ENCODE measurements at places on chromosomes 6 and 20.

GRCh38 chr20:58131151-58131550 is 97.3 kb downstream of the ANKRD60 start:
- no peak for DNase-seq

- DNase-seq: no peak
Observed at GRCh38 chr6:128397996-128398395, 122.4 kb downstream of the PTPRK start.

DNA sequence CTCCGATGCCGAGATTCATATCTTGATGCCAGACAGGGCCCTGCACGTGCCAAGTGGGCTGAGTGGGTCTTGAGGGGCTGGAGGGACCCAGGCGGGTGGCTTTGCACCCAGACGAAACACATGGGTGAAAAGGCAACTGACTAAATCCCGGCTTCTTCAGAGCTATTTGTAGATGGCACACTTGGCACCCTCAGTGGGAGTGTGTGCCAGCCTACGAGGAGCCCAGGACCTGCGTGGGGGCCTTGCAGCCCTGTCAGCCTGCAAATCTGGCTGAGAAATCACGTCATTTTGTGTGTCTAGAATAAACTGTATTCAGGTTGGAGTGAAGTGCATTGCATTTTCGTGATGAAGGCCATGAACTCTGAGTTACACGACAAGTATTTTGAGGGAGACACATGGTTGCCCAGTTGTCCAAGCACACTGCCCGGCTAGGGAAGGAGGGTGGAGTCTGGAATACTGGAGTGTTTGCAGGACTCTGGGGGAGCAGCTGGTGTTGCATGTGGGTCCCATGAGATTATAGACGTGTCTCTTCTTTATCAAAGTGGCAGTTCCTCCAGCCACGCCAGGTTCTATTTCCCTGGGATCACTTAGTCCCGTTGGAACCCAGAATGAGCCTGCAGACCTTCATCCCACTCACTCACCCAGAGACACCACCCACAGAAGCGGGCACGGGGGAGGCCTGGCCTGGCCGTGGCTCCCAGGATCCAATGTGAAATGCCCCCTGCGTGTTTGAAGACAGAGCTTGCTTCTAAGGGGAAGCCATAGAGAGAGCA is 60.2 kb downstream of the DLL1 start:
- DNase-seq: no peak

DNA sequence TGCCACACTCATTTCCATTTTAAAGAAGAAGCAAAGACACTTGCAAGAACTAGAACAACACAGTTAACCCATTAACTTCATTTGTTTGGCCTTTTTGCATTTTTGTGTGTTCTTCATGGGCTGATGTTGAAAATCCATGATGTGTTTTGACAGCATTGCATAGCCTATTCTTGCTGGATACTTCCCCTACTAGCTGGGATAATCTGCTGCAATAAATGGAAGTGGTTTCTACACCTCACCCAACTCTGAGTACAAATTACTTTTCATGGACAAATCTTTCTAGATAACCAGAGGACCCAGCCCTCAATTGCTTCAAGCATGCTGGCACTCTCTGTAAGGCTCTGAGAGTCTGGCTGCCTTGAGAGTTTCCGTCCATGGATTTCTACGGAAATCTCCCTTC is 26.5 kb downstream of the CST9L start:
- no peak for DNase-seq

DNA sequence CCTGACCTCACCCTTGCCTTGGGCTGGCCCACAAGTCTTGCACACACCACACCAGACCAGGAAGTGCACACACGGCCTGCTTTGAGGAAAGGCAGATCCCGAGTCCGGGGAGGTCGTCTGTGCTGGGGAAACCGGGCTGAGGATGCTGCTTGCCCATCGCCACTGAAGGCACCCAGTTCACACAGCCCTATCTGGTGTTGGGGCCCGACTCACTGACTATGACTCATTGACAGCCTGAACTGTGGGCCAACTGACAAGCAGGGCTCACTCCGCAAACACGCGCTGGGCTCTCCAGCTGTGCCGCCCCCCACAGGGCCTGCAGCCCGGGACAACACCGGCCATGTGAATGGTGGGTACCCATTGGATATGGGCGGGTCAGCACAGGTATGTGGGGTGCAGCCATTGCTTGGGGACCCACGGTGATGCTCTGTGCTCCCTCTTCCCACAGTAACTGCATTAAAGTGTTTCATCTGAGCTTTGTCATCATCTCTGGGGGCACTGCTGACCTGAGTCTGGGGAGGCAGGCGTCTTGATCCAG is 1.6 kb downstream of the SAMD10 start:
- no peak for DNase-seq

DNA sequence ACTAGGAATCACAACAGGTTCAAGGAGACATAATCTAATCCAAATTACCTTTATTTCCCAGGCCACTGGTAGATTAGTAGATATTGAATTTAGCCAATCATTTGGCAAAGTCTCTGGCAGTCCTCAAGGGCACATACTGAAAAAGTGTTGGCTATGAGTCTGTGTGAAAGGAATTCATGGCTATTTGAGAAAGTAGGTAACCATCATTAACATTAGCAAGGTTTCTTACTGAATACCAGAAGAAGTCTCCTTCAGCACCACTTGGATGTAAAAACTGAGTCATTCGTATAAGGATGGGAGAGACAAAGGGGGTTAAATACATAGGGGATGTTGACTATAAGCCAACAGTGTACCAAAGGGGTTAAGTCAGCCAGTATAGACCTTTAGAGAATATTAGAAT is 36.7 kb downstream of the AGPAT4 start:
- DNase-seq: no peak

DNA sequence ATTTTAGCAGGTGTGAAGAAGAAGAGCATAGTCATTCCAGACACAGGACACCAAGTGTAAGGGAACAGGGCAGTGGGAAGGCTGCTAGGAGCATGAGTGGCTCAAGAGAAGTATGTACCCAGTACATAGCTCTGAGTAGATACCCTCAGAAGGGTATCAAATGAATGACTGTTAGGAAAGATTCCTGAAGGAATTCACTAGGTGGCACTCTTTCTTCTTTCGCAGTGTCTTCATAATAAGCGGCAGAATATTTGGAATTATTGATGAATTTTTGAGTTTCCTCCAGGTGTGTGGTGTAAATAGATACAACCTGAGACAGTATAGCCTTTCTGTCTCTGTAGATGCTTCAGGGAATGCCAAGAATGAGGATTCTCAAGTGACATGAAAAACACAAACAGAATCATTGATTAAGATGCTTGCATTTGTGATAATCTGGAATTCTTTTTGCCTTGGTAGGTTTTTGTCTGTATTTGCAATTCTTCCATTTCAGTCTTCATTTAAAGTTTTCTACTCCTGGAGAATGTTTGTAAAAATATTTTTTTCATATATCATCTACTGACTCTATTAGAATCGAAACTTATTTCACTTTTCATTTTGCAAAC is 264.3 kb upstream of the RIMS1 start:
- DNase-seq: no peak

DNA sequence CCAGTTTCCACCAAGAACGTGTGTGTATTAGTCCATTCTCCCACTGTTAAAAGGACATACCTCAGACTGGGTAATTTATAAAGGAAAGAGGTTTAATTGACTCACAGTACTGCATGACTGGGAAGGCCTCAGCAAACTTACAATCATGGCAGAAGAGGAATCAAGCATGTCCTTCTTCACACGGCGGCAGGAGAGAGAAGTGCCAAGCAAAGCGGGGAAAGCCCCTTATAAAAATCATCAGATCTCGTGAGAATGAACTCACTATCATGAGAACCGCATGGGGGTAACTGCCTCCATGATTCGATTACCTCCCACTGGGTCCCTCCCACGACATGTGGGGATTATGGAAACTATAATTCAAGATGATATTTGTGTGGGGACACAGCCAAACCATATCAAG is 13.1 kb downstream of the C20orf203 start:
- DNase-seq: no peak

GRCh38 chr6:149305372-149305771 is 12.1 kb upstream of the TAB2 start:
- no peak for DNase-seq

DNA sequence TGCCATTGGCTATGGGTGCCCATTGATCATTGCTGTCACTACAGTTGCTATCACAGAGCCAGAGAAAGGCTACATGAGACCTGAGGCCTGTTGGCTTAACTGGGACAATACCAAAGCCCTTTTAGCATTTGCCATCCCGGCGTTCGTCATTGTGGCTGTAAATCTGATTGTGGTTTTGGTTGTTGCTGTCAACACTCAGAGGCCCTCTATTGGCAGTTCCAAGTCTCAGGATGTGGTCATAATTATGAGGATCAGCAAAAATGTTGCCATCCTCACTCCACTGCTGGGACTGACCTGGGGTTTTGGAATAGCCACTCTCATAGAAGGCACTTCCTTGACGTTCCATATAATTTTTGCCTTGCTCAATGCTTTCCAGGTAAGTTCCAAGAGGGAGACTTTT is 16.4 kb downstream of the ADGRF4 start:
- DNase-seq: peak; percentile 10

- no peak for DNase-seq
Observed at GRCh38 chr6:150846641-150847040, 18.9 kb upstream of the MTHFD1L start.

GRCh38 chr20:60255866-60256265 is 297.6 kb downstream of the CDH26 start:
- DNase-seq: no peak

DNA sequence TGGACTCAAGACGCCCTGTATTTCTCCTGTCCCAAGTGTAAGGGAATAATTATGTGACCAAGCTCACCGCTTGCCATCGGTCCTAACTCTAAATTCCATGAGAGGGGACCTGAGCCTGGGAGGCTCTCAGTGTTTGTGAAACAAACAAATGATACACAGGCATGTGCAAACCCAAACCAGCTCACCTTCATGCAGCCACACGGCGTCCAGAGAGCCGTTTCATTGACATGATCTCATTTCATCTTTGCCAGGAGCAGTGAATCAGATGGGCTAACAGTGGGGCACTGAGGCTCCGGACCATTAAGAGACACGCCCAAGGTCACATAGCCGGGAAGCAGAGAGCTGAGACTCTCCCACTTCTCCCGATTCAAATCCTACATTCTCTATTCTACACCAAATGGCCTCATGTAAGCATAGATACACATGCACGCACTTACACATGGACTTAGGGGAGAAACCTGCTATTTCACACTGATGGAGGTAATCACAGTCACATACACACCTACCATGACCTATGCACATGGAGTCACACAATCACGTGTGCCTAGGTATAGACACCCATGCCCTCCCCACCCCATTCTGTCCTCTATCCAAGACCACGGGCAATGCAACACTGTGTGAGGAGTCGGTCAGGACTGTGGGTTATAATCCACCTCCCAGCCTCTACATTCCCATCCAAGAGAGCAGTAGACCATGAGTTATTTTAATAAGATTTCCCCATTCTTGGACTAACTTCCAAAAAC is 1.1 kb downstream of the BNIP5 start:
- no peak for DNase-seq

GRCh38 chr6:36731622-36732310 is 34.1 kb downstream of the RAB44 start:
- DNase-seq: no peak

DNA sequence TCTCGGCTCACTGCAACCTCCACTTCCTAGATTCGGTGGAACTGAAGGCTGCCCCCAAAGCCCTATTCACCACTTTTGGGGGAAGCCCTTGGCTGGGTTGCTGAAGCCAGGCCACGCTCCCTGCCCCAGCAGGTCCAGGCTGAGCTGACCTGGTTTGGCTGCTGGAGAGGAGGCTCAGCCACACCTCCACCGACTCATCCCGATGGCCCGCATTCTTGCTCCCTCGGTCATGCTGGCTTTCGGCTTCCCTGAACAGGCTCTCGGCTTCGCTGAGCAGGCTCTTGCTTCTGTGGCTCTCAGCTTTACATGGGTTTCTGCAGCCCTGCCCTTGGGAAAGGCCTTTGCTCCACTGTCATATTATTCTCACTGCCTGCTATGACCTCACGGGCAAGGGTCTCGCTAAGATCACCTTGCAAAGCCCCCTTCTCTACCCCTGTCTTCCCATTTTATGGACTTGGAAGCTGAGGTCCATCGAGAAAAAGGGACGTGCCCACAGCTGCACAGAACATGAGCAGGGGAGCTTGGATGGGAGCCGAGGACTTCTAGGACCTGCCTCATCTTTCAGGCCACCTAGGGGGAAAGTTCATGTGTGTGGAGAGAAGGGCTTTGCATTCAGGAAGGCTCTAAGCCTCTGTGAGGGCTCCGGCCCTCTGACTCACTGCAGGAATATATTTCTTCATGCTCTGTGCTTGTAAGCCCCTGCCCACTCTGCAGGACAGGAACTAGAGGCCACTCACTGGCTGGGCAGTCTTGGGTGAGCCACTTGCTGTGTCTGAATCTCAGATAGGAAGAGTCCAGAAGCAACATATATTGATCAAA is 15.6 kb downstream of the ARHGAP40 start:
- no peak for DNase-seq

DNA sequence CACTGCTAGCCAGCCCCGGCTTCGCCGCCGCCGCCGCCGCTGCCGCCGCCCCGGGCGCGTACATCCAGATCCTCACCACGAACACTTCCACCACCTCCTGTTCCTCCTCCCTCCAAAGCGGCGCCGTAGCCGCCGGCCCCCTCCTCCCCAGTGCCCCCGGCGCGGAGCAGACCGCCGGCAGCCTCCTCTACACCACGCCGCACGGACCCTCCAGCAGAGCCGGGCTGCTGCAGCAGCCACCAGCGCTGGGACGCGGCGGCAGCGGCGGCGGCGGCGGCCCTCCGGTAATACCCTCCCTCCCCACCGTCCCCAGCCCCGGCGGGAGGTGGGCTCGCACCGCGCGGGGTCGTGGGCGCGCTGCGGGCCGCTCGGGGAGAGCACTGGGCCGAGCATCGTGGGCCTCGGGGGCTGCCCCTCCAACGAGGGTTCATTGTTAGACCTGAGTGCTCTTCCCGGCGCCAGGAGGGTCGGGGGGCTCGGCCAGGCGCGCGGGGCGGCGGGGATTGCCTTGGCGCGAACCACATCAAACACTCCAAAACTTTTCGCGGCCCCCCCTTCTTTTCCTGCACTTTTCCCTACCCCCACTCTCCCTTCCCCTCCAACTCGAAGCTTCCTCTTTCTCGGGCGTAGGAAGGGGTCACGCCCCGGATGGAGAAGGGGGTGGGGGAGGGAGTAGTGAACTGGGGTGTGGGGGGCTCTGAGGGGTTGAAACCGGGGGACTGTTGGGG is 827 bp downstream of the E2F3 start:
- peak; percentile 63 for DNase-seq

DNA sequence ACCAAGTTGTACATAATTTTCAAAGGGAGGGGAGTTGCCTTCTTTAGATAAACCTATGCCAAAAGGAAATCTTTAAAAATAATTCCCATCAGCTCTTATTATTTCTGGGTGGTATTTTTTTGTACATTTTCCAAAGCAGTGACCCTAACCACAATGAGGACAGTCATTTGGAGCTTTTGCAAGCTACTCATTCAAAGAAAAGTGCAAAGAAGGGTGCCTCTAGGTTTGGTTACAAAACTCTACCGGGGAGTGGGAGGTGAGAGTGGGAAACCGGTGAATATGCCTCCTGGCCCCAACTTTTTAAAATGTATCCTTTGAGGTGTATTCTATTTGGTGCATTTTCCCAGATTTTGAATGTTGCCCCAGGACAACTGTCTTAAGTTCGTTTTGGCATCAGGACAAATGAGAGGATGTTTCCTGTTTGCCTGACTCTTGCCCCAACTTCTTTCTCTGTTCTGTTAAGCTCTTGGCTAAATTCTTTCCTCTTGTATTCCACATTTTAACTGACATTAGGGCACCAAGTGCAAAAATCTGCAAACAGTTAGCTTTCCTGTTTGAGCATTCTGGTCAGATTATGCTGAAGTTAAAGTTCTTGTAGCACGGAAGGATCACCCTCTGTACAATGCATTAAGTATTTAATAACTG is 78.9 kb downstream of the SLX4IP start:
- no peak for DNase-seq

Measured in stimulated activated naive CD8-positive, alpha-beta T cell treated with anti-CD3 and anti-CD28 coated beads, Interleukin-15, amount 100 ng/mL, for 72 hours (primary cell).